Stimulated activated CD8-positive, alpha-beta memory T cell treated with anti-CD3 and anti-CD28 coated beads, Interleukin-2, amount 100 ng/mL, for 1 hour (primary cell): ENCODE measurements at places on chromosomes 16 and 17.

DNA sequence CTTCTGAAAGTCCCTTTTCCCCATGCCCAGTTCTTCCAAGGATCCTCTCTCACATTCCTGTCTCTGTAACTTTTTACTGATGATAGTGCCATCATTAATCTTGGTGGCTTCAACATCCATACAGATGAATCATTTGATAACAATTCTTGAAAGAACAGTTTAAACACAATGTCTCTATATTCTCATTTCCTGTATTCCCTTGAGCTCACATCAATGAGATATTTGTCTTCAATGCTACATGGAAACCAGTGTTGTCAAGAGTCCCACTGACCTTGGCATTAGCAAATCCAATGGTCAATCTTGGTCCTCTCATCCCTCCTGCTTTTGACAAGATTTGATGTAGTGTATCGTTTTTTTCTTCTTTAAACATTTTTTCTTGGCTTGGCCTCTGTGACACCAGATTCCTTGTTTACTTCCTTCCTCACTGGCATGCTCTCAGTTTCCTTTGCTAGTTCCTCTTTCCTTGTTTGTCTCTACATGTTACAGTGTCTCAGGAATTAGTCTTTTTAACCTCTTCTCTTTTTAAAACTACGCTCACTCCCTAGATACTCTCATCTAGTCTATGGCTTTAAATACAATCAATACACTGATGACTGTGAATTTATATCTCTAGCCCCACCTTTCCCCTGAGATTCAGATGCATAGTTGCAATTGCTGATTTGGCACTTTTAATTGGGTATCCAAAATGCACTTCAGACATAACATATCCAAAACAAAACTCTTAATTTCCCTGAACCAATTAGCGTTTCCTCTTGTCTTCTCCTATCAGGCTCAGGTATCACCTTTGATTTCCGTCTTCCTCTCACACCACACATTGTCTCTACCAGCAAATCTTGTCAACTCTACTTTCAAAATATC is 134.0 kb downstream of the MYO1D start:
- DNase-seq: no peak

DNA sequence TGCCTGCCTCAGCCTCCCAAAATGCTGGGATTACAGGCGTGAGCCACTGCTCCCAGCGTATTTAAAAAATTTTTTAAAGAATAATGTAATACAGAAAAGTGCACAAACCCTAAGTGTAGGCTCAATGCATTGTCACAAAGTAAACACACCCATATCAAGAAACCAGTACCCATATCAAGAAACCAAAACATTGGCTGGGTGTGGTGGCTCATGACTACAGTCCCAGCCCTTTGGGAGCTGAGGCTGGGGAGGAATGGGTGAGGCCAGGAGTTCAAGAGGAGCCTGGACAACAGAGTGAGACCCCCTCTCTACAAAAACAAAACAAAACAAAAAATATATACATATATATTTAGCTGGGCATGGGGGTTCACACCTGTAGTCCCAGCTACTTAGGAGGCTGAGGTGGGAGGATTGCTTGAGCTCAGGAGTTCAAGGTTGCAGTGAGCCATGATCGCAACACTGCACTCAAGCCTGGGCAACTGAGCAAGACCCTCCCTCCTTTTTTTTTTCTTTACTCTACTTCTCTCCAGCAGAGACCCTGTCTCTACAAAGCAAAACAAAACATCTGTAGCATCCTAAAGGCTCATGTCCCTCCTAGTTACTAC is 9.3 kb upstream of the PRR14 start:
- DNase-seq: no peak

DNA sequence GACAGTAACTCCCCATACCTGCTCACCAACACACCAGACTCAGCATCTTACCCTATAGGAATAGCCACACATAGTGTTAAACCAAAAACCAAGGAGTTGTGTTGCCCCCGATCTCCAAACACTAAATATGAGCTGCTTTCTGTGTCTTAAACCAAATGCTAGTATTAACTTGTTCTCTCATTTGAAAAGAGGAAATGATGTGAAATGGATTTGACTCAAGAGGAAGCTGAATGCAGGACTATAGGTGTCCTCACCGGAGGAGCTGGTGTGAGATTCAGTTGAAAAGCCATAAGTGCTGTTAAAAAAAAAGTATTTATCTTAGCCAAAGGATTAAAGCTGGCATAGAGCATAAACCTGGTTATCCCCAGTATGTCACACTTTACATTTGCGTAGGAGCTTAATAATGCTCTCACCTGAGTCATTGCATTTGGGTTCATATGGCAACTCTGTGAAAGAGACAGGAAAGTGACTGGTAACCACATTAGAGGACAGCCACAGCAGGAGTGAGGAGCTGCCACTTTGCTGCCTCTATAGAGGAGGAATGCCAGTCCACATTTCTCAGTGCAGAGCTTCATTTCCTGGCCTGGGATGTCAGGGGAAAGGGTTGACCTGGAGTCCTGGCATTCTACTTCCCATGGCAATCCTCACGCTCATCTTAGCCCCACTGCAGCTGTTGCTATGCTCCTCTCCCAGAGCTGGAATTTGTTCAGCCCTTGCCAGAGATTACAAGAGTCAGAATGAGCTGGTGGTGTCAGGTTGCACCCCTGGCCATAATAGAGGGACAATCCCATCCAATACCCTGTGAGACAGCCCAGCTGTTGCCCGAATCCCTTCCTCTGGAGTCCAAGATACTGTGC is 143.3 kb upstream of the ANKFN1 start:
- no peak for DNase-seq

- DNase-seq: no peak
Observed at GRCh38 chr16:70777973-70778406, 23.0 kb downstream of the VAC14 start.

DNA sequence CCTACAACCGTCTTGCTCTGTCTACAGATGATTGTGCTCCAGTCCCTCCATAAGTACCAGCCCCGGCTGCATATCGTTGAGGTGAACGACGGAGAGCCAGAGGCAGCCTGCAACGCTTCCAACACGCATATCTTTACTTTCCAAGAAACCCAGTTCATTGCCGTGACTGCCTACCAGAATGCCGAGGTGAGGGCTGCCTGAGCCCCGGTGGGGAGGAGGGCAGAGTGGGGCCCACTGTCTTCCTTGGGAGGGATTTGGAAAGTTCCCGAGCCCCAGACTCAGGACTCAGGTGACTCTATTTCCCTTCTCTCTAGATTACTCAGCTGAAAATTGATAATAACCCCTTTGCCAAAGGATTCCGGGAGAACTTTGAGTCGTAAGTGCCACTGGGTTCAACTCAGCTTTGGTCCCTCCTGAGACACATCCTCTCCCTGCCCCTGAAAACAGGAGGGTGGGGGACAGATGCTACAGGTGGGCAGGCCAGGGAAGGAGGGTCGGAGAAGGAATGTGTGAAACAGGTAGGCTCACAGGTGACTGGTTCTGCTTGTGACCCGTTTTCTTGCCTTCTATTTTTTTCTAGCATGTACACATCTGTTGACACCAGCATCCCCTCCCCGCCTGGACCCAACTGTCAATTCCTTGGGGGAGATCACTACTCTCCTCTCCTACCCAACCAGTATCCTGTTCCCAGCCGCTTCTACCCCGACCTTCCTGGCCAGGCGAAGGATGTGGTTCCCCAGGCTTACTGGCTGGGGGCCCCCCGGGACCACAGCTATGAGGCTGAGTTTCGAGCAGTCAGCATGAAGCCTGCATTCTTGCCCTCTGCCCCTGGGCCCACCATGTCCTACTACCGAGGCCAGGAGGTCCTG is 11.4 kb downstream of the TBX21 start:
- no peak for DNase-seq

- DNase-seq: no peak
Observed at GRCh38 chr17:78343543-78344201, 16.2 kb downstream of the SOCS3 start.

DNA sequence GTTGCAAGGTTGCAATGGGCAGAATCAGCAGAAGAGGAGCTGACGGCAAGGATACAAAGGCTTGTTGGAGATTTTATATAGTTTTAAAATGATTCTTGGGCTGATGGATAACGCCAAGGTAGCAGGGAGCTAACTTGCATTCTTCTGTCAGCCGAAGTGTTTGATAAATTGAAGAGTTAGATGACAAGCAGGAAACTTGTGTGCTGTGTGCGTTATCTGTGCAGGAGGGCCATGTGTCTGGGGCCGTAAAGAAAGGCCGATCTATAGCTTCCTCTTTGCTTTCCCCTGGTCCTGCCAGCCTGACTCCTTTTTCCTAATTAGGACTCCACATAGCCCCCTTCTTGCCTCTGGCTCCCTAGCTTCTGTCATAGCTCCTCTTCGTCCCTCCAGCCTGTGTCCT is 6.7 kb upstream of the WWOX start:
- DNase-seq: no peak

DNA sequence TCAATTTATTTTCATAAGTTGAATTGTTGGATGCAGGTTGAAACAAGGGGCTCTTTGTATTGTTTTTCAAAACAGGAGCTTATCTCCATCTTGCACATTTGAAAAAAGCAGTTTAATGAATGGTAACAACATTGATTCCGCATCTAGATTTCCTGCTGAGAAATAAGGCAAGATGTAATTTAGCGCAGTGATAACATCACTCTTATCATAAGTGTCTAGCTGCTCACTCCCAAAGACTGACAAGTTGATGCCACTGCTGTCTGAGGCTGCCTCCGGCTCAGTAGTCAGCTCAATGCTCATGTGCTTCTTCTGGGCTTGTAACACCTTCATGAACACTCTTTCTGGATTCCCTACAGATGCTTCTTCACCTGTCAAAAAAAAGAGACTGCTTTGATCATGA is 92.4 kb downstream of the KPNA2 start:
- DNase-seq: no peak

- no peak for DNase-seq
Observed at GRCh38 chr16:16109453-16110110, 113.7 kb downstream of the ABCC6 start.

DNA sequence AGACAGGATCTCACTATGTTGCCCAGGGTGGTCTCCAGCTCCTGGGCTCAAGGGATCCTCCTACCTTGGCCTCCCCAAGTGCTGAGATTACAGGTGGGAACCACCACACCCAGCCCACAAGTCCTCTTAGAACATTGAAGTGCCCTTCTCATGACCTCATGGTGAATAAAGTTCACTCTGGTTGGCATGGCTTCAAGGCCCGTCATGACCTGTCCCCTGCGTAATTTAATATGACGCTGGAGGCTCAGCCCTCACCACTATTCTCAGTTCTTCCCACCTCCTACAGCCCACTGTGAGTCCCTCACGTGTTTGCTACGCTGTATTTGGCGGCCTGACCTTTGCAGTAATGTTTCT is 1.9 kb downstream of the ENDOV start:
- DNase-seq: no peak

DNA sequence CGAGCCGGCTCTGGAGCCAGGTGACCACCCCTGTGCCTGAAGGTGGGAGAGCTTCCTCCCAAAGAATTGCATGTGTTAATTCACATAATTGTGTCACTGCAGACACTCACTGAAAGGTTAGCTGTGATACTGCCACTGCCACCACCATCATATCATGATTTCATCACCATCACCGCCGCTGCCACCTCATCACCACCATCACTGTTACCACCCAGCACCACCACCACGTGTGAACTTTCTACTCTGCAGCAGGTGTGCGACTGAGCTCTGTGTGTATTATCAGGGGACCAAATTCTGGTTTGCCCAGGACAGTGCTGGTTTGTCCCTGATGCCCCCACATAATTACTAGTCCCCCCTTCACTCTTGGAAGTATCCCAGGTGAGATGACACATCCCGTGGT is 15.2 kb downstream of the BCAR1 start:
- DNase-seq: no peak

GRCh38 chr17:79529661-79530081 is 81.2 kb downstream of the RBFOX3 start:
- no peak for DNase-seq

- no peak for DNase-seq
Observed at GRCh38 chr17:53061446-53061845, 761.3 kb upstream of the KIF2B start.

DNA sequence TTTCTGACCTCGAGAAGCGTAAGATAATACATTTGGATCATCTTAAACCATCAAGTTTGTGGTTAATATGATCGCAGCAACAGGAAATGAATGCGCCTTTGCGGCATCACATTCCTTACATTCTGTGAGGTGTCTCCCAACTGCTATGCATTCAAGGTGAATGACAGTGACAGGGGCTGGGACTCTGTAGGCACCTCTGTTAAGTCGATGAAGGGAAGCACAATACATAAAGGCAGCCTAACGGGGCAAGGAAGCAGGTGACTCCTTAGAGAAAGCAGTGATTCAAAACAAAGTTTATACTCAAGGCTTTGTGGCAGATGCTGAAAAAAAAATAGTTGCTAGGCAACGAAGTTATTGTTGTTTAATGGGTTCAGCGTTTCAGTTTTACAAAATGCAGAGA is 21.6 kb upstream of the EVPL start:
- no peak for DNase-seq

GRCh38 chr16:66299349-66299748 is 67.1 kb upstream of the CDH5 start:
- no peak for DNase-seq

DNA sequence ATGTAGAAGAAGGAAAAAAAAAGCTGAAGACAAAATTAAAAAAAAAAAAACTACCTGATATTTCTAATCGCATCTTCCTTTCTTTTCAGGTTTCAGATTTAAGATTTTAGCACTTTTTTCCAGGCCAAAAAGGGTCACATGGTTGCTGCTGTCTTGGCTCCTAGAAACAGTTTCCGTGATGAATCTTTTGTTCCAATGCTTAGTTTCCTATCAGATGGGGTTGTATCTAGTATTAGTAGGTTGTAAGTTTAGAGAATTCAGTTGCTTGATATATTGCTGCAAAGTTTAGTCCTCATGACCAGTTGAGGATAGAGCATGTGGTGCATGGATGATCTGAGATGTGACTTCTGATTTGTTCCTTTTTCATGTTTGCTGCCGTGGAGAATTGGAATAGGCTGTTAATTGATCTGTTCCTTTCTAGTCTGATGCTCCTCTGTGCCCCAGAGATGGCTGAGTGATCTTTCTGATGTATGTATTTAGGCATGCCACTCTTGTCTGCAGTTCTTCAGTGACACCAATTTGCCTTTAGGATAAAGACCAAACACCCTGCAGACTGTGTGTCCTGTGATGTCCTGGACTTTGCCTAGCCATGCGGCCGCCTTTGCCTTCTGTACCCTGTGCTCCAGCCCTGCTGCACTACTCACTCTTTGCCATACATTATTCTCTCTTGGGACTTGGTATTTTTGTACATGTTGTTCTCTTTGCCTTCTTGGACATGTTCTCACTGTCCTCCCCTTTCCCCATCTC is 94.0 kb downstream of the MRTFB start:
- no peak for DNase-seq

DNA sequence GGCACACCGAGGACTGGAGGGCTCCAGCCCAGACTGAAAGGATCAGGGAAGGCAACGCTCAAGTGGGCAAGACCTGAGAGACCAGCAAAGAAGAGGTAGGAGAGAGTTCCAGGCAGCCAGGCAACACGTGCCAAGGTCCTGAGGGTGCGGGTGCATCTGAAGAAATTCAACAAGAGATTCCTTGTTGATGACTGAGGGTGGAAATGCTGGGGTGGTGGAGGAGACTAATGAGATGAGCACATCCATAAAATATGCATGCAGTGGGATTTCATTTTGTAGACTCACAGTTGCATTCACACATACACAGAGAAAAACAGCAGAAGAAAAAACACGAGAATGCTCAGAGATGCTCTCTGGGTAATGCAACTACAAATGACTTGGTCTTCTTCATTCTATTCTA is 154.8 kb upstream of the FOXF1 start:
- DNase-seq: no peak
